ENCODE measurements at places on chromosomes 5 and 9. TPM values are rescaled to one million over a fixed set of nuclear protein-coding genes. Genes with fewer than 3 reads are reported as not detected.

GRCh38 chr9:121861501-121862180 is 210.2 kb downstream of the DAB2IP start:
- no peak for DNase-seq

DNA sequence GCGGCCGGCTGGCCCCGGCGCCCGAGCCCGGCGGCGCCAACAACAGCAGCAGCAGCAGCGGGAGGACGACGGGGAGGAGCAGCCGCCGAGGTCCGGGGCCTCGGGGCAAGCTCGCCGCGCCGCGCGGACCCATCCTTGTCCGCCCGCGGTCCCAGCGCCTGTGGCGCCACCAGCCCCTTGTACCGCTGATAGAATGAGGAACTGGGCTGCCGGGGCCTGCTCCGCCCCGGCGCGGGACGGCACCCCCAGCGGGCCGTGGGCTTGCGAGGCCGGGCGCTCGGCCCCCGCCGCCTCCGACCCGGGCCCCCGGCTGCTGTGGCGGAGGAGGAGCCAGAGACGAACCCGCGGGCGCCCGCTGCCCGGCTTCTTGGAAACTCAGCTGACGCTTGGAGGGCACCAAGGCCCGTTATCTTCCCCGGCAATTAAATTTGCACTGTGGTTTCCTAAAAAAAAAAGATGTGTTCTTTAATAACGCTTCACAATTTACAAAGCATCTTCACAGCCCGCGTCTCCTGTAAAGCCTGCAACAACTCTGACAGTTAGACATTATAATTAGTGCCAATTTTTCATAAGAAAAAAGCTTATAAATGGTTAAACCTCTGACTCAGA is at the start of gene ARSB:
Gene ARSB, minus strand, starts transcription at position 195 of the 609 bp plus-strand sequence. Its CDS starts 62 bp downstream, at position 133.
- peak; percentile 46 for DNase-seq

DNA sequence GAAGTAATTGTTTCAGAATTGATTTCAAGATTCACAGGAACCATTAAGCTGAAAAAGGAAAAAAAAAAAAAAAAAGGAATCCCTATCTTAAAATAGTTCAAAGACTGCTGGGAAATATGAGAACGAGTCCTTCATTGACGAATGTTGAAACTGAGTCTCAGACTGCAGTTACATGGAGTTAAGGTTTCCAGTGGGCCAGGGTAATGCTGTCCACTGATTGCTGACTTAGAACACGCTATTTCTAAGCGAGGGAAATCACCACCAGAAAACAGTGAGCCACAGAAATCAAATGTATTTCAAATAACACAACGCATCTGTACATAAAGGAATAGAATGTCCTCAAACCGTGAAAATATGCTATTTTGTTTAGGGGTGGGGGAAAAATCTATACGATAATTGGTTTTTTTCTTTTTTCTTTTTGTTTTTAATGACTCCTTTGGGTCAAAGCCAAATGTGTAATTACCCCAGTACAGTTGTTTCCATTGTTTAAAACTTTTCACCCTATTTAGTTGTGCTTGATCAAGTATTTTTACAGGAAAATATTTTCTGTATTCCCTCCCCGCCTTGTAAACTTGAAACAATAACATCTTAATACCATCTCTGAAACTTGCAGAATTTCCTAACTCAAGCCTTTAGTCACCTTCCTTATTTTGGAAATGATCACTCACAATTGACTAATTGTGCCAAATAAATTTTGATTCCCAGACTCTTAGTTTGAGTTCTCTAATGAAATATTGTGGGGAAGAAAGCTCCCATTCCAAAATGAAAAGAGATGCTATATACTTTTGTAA is 208.3 kb downstream of the MCTP1 start:
- no peak for DNase-seq

GRCh38 chr9:105877721-105878120 is 183.4 kb downstream of the TMEM38B start:
- DNase-seq, result no peak

GRCh38 chr5:170254056-170254455 is 21.3 kb downstream of the C5orf58 start:
- peak; percentile 70 for DNase-seq

GRCh38 chr5:146223179-146223578 is 19.8 kb downstream of the RBM27 start:
- no peak for DNase-seq

- DNase-seq, result peak; percentile 82
These were observed 143.9 kb upstream of the SLC1A3 start for GRCh38 chr5:36462295-36463021.

NRARP gene
- 1.1 TPM for total RNA-seq

PCDHGC5 gene
- 0.42 TPM for total RNA-seq

LPAR1 gene
- total RNA-seq, result 30.9 TPM

C1QTNF3 gene
- 0.41 TPM for total RNA-seq

NSG2 gene
- not detected for total RNA-seq

OTP gene
- not detected for total RNA-seq
